ENCODE measurements at places on chromosomes 3 and 15.

GRCh38 chr3:4997946-4998345 is 18.7 kb downstream of the BHLHE40 start:
- no peak for DNase-seq

- DNase-seq = no peak
Measured at GRCh38 chr3:163016251-163016650, 1519.6 kb downstream of the OTOL1 start.

DNA sequence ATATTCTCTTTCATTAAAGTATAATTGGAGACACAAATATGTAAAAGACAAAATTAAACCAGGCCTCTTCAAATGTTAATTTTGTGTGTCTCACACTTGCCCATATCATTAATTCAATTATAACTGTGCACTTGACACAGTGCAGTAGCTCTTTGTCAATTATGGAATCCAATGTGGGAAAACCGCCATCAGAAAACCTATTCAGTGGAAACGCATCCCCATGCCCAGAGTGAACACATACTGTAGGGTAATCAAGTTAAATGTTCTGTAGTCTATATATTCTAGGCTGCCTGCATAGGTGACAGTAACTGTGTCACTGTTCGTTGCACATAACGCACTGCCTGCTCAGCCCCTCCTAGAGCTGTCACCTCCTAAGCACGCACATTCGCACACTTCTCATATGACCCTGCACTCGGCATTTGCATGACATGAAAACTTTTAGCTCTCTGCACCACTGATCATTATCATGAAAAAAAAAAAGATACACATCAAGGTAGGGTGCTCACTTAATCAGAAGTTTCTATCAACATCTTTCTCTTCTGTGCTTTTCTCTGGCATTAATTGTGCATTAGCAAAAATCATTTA is 63.2 kb downstream of the MEIS2 start:
- DNase-seq = no peak

GRCh38 chr3:7205535-7205934 is 344.6 kb downstream of the GRM7 start:
- no peak for DNase-seq

DNA sequence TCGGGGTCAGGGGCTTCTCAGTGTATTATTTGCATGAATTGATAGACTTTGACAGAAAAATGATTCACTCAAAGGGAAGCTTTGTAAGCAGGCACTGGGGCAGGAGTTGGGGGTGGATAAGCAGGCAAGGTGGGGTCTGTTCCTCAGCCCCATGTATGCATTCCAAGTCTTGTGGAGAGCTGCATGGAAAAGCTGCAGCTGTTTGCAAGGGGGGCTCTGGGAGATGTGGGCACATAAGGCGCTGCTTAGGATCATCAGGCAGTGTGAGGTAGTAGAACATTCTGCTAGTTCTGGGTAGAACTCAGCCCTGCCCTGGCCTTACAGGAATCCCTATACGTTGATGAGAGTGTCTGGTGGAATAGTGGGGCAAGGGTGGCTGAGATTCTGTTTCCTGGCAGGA is 154.2 kb upstream of the LRIG1 start:
- no peak for DNase-seq

DNA sequence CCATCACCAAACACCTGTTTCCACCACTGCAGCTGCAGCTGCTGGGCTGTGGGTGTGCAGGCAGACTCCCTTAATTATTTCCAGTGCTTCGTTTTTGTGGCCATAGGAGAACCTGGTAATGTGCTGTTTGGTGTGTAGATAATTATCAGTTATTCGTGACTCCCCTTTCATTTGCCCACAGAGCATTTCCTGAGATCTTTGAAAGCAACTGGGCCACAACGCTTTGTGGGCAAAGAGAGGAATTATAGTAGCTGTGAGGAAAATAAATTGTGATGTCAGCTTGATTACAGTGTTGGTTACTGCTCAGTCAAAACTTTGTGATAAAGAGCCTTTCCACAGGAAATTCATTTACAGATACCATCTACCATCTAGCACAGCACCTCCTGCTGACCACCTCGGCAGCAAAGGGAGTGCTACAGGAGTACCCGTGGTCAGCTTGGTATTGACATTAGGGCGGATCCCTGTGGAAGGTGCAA is 193.3 kb upstream of the SLCO3A1 start:
- no peak for DNase-seq

Data from prostate gland (tissue), 2 donors.